Non-pigmented ciliary epithelial cell (primary cell): ENCODE measurements at places on chromosomes 3 and 15.

- no peak for DNase-seq
Measured at GRCh38 chr15:37056177-37057121, 43.9 kb downstream of the MEIS2 start.

GRCh38 chr3:66406831-66407610 lies 93.8 kb downstream of the LRIG1 start:
- DNase-seq = no peak

GRCh38 chr15:87952736-87953287 lies 303.7 kb downstream of the NTRK3 start:
- DNase-seq = no peak

GRCh38 chr15:54687628-54688027 lies 509.1 kb downstream of the RSL24D1 start:
- no peak for DNase-seq

DNA sequence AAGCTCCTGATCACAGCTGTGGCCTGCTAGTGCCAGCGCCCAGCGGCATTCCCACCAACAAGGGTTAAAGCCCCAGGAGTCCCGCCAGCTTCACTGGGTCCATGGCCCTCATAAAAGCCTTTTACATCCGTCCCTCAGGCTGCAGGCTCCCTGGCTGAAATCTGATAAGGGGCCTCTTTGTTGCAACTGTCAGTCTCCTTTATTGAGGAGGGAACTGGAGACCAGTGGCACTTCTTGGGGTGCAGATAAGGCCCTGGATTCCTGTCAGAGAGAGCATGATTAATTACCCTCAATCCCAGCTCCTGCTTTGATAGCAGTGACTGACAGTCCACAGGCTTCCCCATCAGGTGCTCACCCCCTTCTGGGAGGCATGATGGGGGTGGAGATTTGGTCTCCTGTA lies 30.9 kb upstream of the CLK3 start:
- no peak for DNase-seq

GRCh38 chr3:170414202-170414663 lies 4.4 kb upstream of the CLDN11 start:
- peak; percentile 76 for DNase-seq

DNA sequence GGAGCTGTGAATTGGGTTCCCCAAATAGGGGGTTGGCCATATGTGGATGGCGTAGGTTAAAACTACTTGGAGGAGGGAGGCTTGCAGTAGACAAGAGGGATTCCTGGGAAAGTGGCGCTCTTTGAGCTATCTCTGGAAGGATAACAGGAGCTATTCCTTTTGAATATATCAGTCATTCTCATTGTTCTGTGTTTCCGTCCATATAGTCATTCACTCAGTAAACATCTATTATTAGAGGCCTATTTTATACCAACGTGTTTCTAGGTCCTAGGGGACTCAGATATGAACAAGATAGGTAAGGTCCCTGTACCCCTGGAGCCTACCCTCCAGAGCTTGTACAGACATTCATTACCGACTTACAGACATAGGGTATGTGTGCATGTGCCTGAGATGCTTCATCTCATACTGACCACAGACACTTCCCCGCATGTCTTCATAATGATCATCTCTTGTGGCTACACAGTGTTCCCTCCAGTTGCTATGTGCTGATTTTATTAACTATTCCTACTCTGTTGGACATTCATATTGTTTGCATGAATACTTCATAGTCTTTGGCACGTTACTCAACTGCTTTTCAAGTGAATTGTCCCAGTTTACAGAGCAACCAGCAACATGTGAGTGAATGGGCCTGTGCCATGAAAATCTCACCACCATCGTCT lies 55.8 kb upstream of the VILL start:
- DNase-seq = no peak

- no peak for DNase-seq
Measured at GRCh38 chr15:41487381-41487780, 6.3 kb upstream of the ITPKA start.

GRCh38 chr15:60391722-60392315 lies 6.0 kb downstream of the ANXA2 start:
- DNase-seq = no peak

GRCh38 chr15:65940618-65940909 lies 71.3 kb downstream of the RAB11A start:
- DNase-seq = no peak

DNA sequence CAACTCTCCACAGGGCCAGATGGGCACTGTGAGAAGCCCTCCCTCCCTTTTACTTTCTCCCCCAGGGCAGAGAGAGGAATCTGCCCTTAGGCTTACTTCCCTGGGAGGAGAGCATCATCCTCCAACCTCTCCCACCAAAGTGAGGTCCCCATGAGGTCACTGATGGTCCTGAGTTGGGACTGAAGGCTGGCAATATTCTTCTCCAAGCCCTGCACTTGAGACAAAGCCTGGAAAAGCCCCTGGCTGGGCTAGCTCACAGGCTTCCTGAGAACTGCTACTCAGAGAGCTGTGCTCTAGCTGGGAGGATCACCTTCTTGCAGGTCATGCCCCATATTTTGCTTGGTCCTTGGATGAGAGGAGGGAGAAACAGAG lies 110.0 kb upstream of the MEF2A start:
- no peak for DNase-seq

DNA sequence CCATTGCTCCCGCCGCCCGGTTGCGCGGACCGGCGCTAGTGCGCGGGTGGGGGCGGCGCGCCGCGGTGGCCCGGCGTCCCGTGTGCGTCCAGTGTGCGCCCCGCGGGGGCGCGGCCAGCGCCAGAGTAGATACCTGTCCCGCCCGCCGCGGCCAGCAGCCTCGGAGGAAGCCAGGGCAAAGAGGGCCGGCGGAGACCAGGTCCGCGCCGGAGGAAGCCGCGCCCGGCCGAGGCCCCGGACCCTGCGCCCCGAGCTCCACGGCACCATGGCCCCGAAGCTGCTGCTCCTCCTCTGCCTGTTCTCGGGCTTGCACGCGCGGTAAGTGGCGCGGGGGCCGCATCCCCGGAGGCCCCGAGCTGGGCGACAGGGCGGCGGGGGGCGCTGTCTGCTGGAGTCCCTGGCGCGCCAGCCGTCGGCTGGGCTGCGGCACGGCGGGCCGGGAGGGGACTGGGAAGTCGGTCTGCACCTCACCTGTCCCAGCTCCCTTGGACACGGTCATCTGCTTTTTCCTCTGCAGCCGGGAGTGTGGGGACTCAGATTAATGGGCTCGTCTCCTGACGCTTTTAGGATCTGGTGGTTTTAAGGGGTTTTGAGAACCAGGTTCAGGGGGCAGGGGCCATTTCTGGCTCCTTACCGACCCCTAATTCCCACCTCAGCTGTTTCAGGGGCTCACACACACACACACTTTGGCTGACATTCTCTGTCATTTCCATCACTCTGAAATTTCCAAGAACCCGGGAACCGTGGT lies 464 bp downstream of the GABRG3 start:
- no peak for DNase-seq

DNA sequence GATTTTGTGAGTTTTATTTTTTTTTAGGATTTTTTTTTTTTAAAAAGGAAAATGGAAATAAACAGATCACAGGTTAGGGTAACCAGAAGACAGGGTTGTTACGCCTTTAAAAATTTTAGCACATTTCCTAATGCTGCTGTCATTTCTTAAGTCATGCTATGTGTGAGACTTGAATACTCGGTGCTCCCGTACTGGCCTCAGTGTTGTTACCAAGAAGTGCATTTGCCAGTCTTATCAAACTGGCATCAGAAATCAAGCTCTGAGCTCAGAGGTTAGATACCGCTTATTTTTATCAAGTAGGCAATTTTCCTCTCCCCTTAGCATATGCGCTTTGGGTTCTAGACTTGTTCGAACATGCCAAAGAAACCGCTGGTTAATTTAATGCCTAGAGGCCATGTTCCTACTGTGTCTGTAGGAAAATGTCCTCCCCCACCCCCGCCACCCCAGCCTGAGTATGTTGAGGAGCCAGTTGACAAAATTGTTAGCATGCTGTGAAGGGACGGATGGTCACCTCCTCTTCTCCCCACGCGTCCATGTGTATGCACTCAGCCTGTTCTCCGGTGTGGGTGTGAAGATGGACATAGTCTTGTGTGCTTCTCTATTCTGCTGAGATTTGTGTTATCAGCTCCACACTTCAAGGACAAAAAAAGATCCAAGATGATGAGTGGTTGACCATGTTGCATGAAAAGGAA lies 88.9 kb downstream of the ITPR1 start:
- DNase-seq = no peak
